ENCODE measurements at places on chromosomes 7 and 10.

DNA sequence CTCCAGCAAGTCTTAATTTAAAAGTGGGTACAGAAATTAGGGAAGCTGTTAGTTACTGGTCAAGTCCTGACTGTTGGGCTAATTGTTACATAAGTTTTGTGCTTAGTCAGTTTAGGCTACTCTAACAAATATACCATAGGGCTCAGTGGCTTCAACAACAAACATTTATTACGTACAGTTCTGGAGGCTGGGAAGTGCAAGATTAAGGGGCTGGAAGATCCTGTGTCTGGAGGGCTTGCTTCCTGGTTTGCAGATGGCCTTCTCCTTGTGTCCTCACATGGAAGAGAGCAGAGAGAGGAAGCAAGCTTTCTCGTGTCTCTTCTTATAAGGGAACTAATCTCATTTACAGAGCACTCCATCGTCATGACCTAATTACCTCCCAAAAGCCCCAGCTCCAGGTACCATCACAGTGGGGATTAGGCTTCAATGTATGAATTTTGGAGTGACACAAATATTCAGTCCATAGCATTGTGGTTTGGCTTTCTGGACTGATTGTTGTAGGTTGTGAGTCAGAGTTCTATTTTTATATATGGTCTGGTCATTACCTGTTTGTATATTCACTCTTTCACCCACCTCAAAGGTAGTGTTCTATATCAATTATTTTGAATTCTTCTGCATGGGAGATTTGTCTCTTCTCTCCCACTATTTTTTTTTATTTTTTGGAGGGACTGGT is 17.1 kb downstream of the ST7 start:
- DNase-seq: no peak

GRCh38 chr7:116317907-116318306 is 107.6 kb downstream of the TES start:
- DNase-seq: no peak

GRCh38 chr7:96224685-96225084 is 97.2 kb downstream of the SLC25A13 start:
- no peak for DNase-seq

DNA sequence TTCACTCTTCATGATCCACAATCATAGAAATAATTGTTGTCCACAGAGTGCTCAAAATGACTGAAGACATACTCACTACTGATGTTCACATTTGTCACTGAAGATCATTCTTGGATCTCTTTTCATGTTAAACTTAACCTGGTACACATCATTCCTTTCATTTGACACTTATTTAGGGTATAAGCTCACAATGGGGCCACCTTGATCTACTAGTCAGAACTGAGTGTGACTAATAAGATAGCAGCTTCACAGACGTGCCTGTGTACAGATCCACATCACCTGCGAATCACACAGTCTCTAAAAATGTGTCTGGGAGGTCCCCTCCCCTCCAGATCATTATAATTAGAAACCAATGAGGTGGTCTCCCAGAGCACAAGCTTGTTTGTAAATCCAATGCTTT is 21.8 kb downstream of the GAD2 start:
- no peak for DNase-seq

DNA sequence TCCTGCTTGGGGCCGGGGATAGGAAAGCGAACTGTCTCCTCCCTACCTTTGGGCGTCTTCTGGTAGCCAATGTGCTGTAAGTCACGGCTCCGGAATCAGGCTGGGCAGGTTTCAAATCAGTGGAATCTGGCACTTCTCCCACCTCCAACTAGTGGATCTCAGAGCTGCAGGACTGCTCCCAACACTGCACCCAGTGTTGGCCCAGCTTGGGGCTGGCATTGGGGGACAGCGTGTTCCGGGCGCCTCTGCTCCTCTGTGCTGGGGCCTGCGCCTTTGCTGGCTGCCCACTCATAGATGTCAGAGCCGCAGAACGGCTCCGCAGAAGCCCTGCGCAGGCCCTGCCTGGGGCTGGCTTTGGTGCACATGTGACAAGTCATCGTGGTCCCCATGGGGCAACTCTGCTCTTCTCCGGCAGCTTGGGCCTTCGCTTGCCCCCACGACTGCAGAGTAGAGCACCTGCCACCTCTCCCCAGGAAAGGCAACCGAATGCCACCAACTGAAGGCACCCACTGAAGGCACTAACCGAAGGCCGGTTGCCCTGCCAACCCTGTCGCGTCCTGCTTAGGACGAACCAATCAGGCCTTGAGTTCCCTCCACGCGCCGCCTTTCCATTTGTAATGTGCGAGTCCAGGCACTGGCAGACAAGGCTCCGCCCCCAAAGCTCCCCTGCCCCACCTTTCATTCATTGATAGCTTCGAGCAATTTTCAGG is 85.5 kb upstream of the ABI1 start:
- peak; percentile 88 for DNase-seq

DNA sequence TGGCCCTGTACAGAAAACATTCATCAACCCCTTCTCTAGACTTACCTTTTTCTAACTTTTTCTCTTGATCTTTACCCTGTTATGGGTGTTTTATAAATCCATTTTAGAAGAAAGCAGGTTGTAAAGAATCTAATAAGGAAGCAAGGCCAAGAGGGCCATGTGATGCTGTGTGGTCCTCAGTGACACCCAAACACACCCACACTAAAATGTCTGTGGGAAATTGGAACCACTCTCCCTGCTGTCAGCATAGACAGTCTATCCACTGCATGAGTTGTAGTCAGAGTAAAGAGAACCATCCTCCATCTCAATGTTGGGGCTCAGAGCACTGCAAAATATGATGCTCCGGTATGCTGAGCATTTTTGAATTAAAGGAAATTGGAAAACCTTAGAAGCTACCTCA is 235.5 kb downstream of the SKIDA1 start:
- DNase-seq: no peak

- no peak for DNase-seq
These were observed 54.2 kb downstream of the CDC123 start for GRCh38 chr10:12250181-12250580.

GRCh38 chr7:98465022-98465421 is 64.1 kb upstream of the BAIAP2L1 start:
- no peak for DNase-seq

GRCh38 chr10:84294766-84295447 is 33.5 kb upstream of the CCSER2 start:
- no peak for DNase-seq

DNA sequence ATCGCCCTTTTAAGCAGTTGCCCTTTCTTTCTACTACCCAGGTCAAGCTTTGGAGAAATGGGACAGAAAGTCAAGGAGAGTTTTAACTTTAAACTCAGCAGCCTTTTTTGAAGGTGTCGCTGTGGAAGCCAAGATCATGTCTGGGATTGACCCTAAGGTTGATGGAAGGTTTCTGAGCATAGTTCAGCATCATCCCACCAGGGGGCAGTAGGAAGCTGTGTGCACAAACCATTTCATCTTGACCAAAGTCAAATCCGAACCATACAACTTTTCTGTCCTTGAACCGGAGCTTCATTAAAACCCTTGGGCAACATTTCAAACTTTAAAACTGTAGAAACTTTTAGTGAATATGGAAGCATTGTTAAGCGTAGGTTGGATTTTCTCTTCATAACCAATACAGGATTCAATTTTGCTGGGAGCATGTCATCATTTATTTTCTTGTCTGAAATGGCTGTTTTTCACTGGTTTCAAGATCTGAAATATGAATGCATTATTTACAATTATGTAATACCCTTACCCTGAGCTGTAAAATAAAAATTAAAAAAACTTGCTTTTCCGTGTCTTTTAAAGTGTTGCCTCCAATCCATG is 214.4 kb upstream of the KIAA1217 start:
- DNase-seq: peak; percentile 43

GRCh38 chr10:35443858-35444257 is 107.5 kb downstream of the CCNY start:
- DNase-seq: no peak

DNA sequence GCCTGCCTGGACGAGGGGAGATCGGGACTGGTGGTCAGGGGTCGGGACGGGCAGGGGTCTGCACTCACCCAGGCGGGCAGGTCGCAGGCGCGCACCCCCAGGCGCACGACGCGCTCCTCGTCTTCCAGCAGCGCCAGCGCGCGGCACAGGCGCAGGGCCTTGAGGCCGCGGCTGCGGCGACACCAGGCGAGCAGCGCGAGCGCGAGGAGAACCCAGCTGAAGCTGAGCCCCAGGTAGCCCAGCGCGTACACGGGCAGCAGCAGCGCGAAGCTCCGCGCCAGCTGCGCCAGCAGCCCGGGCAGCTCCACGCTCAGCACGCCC is 328 bp downstream of the ESYT2 start:
- DNase-seq: peak; percentile 90

DNA sequence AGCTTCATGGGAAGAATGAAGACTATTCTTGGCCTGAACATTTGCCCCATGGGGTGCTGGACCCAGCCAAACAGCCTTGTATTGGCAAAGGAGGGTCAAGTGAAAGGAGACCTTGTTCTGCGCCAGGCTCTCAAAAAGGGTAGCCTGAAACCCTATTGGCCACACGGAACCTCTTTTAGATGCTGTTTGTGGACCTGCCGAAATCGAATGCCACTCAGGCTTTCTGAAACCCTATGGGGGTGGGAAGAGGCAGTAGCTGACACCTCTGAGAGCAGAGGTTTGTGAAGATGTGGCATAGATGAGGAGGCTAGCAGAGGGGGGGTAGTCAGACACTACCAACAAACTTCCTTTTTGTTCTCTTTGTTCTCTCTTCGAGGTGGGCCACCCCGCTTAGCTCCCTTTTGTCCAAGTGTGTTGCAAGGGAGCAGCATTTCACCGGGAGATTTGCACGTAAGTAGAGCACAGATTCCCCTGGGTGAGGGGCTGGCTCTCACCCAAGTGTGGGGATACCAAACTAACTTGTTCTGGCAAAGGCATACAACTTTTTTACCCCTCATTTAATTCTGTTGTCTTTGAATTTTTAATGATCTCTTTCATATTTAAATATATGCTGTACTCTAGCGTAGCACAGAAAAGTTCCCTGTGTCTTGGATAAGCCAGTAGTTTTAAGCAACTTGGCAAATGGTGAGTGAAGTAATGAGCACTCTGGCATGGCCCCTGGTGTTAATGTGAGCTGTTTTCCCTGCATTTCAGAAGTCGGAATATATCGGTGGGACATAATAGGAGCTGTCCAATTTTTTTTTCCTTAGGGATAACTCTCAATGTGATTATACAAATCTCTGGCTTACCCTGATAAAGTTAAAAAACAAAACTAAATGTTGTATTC is 107.7 kb downstream of the SEPTIN7 start:
- DNase-seq: no peak

GRCh38 chr10:80509403-80510161 is 28.1 kb upstream of the SH2D4B start:
- DNase-seq: no peak

GRCh38 chr10:124732931-124733570 is 11.1 kb downstream of the FAM53B start:
- no peak for DNase-seq

GRCh38 chr7:158685693-158686092 is 18.9 kb downstream of the NCAPG2 start:
- DNase-seq: no peak

DNA sequence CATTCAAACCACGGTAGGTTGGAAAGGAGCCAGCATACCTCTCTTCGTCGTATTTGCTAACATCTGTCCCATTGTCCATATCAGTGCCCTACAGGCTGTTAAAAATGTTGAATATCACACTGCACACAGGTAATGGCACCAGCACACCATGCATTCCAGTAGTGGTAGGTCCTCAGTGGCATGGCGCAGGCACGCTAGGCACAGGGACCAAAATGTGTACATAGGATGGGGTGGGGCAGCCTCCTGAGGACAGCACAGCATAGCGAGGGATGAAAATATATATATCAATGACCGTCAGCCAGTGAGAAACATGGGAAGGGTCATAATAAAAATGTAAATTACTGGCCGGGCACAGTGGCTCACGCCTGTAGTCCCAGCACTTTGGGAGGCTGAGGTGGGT is 99.9 kb upstream of the CTBP2 start:
- no peak for DNase-seq

DNA sequence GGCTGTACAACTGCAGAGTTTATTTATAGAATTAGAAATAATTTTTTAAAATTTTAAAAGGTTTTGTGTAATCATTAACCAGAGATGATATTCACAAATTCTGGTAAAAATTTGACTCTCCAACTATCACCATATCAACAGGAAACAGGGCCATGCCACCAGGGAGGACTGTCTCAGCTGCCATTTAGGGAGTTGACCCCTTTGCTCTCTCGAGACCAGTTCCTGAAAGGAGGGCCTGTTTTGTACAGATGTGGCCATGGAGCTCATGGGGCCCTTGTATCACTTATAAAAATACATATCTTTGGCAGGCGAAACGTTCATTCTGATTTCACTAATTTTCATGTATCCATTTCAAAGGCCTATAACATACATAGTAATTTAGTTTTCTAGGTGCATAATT is 20.3 kb downstream of the H2AZ2 start:
- no peak for DNase-seq

DNA sequence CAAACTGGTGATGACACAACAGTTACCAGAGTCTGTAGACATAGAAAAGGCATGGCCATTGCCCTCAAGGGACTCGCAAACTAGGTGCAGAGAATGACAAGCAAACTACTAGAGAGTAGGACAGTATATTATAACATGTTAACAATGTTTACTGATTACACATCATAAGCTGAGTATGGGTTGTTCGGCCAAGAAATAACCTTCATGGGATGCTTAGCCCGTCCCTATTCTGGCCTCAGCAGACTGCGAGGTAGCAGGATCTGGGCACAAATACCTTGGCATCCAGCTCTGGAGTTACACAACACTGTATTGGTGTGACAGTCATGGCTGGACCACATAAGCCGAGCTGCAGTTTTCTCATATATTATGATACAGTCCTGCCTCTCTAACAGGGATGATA is 51.4 kb downstream of the ABCB4 start:
- DNase-seq: no peak

GRCh38 chr10:4343873-4344272 is 482.1 kb upstream of the AKR1E2 start:
- DNase-seq: no peak

DNA sequence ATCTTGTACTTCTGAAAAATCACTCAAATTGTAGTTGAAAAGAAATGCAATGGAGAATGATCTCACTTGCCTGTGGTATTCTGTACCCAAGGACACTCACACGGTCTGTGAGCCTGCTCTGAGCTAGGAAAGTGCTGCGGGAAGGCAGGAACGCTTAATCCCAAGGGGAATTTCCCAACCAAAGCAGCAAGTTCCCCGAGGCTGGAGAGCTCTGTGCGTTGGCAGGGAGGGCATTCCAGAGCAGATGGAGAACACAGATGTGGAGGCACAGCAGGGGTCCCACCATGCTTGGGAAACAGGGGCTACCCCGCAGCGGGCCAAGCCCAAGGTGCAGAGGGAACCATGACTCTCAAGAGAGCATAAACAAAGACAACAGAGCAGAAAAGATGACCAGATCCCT is 13.6 kb downstream of the SVIL start:
- DNase-seq: no peak

DNA sequence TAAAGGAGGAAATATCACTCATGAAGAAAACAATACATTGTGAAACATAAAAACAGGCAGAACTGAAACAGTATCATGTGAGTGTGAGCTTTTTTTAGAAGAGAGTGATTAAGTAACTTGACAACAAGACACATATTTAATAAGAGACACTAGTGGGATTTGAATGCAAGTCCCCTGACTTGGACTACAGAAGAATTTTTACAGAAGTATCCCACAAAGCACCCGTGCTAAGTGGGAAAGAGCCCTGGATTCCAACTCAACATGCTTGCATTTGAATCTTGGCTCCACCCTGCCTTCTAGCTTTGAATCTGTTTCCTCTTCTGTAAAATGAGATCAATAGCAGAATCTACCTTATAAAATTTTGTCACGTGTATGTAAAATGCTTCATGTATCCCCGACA is 166.2 kb downstream of the ZNF365 start:
- DNase-seq: no peak

All from NCI-H1417 (cell line).